ENCODE measurements at places on chromosomes 2 and 18.

- DNase-seq = no peak
Observed at GRCh38 chr2:213627835-213628460, 343.7 kb downstream of the SPAG16 start.

DNA sequence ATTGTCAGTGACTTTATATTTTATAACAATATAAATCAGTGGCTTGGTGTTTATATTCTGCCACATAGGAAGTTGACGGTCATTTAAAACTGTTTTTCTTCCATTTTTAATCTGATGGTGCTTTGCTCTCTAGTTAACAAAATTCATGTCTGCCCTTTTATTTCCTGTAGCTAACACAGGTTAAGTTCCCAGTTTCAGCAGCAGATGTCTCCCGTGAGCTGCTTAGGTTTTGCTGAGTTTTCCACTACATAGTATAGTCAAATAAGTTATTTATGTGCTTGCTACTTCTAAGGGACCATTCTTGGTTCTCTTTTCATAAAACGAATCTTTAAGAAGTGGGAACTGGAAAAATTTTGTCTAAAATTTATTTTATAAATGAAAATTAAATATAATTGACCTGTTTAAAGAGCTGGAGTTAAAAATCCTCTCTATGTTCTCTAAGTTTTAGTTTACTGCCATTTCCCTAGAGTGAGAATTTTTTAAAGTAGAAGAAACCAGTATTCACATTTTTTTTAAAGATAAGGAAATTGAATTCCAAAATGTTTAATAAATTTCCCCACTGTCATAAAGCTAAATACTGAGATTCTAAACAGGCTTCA, 20.6 kb downstream of the HTR2B start:
- DNase-seq = no peak

GRCh38 chr2:188734691-188735090, 239.5 kb upstream of the COL3A1 start:
- no peak for DNase-seq

GRCh38 chr2:172300851-172301250, 126.5 kb upstream of the ITGA6 start:
- no peak for DNase-seq

DNA sequence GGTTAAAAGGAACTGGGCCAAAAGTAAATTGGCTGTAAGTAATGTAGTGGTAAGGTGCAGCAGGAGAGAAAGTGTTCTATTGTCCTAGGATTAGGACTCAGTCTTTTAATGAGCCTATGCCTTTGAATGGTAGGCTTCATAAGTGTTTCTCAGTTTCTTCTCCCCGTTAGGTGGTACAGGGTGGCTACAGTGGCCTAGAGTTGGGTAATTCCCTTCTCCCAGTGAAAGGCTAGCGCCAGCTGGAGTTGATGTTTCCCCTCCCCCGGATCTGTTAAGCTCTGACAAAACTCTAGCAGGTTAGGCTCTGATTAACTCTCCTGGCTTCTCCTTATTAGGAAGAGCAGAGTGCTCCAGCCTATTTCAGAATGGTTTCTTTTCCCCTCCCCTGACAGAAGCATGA, 127.7 kb downstream of the DNAH6 start:
- no peak for DNase-seq

DNA sequence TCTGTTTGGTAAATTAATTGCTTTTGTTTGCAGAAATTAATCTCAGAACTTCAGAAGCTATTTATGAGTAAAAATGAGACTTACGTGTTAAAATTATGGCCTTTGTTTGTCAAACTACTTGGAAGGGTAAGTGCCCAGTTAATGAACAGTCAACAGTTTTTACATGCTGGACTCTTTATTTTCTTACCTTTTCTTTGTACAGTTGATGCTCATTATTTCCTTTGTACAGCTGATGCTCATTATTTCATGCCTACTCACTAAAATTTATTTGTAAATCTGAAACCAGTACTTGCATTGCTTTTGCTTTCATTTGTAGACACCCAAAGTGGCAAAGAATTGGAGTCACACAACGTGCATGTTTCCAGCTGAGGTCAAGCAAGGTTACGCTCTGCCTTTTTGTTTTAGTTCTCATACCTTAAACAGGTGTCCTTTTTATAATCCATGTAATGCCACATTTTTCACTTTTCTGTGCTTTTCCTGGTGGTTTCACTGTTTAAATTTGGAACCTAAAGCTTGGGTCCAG, 13.3 kb downstream of the RIF1 start:
- DNase-seq = no peak

GRCh38 chr2:214492152-214492551, 81.3 kb downstream of the VWC2L start:
- no peak for DNase-seq

GRCh38 chr2:212536817-212537725, 1.5 kb downstream of the ERBB4 start:
- no peak for DNase-seq

DNA sequence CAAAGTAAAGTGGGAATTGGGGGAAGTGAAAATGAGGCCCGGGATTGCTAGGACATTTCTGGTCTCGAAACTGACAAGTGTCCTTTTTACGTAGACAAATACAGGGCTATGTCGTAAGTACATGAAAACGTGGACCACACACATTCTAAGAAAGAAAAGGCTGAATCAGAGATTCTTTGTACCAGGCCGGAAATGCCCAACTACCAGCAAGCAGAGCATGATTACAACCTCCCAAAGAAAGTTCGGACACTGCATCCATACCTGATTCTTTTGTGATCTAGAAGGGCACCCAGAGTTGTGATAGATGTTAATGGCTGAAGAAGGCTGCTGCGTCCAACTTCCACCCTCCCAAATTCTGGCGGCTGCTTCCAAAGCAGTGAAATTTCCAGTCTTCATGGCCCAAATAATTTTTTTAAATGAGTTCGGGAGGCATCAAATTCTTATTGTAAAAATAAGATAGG, 1.7 kb downstream of the RBMS1 start:
- no peak for DNase-seq

DNA sequence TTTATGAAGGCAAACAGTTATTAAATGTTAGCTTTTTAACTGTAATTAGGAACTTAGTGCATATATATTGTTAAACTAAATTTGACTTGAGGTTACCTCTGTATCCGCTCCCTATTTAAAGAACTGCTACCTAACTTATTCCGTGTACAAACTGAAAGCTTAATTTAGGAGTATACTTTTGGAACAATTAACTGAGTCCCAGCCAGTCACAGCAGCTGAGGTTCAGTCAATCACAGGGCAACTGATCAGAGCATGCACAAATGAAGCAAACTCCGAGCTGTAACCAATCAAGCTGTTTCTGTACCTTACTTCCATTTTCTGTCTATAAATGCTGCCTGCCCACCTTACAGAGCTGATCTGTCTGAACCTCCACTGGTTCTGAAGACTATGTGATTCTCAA, 61.2 kb downstream of the RAB3GAP1 start:
- DNase-seq = no peak

DNA sequence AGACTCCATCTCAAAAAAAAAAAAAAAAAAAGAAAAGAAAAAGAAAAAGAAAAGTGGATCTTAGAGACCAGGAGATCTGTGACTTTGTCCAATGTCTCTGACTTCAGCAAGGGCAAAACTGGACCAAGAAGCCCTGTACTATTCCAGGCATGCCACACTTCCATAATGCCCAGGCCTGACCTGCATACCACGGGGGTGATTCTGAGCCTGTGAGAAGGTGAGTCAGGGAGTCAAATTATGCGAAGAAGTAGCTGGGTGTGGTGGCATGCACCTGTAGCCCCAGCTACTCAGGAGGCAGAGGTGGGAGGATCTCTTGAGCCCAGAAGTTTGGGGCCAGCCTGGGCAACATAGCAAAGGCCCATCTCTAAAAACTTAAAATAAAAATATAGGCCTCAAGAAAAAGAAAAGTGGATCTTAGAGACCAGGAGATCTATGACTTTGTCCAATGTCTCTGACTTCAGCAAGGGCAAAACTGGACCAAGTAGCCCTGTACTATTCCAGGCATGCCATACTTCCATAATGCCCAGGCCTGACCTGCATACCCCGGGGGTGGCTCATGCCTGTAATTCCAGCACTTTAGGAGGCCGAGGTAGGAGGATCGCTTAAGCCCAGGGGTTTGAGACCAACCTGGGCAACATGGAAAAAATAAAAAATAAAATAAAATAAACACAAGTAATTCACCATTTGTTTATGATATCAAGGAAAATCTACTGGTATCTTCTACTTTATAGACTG, 12.2 kb upstream of the PUM2 start:
- no peak for DNase-seq

GRCh38 chr2:160114020-160114419, 51.6 kb upstream of the PLA2R1 start:
- no peak for DNase-seq

- DNase-seq = no peak
Observed at GRCh38 chr2:47354013-47354847, 48.7 kb upstream of the MSH2 start.

DNA sequence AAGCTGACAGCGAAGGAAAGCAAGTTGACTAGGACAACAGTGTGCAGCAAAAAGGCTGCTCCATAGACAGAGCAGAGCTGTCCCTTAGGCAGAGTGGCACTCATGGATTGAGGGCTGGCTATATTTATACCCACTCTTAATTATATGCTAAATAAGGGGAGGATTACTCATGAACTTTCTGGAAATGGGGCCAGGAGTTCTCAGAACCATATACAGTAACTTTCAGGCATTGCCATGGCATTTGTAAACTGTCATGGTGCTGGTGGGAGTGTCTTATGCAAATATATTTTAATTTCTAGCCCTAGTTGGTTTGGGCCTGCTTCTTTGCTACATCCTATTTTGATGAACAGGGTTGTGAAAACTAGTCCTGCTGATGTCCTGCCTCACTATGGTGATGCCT, 279.5 kb upstream of the MGAT5 start:
- no peak for DNase-seq

DNA sequence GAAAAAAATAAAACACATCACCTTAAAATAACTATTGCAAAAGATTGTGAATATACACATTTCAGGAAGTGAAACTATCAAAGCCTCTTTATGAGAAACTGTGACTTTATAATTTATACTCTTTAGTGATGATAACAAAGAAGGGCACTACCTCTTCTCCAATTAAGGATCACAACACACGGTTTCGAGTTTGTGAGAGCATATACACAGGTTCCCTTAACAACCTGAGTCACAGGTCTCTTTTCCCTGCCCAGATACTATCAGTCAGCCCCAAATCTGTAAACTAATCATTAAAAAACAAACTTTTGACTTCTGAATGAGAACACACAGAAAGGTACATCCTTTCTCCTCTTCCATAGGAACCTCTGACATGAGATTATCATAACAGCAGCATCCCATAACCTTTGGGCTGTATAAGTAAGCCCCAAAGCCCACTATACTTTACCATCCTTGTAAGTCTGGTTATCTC, 44.9 kb downstream of the PTPN2 start:
- DNase-seq = no peak

- DNase-seq = no peak
Observed at GRCh38 chr18:63348508-63349136, 18.4 kb downstream of the KDSR start.

- no peak for DNase-seq
Observed at GRCh38 chr18:51621864-51622160, 424.3 kb upstream of the MEX3C start.

DNA sequence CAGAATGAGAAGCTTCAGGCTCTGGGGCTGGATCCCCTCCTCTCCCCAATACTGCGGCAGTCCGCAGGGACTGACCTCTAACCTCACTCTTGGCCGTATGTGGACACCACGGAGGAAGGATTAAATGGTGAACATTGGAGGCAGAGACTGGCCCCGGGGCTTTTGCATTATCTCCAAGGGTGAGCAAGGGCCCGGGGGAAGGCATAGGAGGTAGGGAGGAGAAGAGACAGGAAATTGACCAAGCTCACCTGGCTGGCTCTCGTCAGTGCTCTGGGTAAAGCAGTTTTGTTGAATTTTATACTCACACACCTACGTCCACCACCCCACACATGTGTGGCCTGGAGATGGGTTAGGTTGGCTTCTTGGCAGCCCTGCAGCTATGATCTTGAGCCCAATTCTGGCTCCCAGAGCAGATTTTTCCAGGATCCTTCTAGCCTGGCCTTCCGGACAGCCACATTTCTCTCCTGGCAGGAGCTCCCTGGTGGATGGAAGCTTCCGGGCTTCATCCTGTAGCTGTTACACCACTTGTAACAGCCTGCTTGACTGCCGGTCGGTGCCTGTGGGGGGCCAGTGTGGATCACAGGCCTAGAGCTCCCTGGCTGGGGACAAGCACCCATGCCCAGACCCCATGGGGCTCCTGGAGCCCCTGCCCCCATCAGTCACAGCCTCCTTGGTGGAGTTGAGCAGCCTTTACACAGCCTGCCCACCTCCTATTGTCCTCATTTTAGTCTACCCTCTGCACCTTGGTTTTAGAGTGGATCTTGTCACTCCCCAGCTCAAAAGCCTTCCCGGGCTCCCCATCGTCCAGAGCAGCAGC, 7.6 kb downstream of the ITM2C start:
- DNase-seq = no peak

DNA sequence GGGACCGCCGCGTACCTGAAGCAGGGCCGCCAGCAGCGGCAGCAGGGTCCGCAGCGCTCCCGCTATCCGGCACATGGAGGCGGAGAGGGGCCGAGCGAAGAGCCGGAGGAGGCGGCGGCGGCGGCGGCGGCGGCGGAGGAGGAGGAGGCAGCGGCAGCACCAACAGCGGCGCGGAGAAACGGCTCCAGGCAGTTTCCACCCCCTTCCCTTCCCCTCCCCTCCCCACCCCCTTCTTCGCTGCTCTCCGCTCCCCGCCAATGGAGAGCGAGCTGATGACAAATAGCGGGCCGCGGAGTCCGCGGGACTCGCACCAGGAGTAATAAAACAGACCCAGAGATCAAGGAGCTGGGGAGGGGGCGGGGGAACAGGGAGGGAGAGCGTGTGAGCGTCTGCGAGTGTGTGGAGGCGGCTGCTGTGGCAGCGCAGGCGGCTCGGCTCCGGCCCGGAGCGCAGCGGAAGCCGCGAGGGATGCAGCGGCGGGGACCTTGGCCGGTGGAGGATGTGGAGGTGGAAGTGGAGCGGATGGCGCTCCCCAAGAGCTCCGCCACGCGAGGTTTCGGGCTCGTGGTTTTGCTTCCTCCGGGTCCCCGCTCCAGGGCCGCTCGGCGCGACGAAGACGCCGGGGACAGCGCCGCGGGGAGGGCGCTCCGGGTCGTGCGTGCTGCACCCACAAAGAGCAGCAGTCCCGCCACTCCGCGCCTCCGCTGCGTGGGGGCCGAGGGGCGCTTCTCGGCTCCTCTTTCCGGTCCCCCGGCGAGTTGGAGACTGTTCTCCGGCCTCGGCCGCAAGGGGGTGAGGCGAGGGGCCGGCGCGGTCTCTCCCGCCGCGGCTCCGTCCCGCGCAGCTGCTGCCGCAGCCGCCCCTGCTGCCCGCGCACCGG, at the start of gene CDH2:
Gene CDH2 (minus strand): TSS at position 183 of the 880 bp plus-strand sequence. CDS start 108 bp downstream, at position 75.
- DNase-seq = no peak

- DNase-seq = no peak
Observed at GRCh38 chr2:44528595-44528994, 166.8 kb downstream of the CAMKMT start.

DNA sequence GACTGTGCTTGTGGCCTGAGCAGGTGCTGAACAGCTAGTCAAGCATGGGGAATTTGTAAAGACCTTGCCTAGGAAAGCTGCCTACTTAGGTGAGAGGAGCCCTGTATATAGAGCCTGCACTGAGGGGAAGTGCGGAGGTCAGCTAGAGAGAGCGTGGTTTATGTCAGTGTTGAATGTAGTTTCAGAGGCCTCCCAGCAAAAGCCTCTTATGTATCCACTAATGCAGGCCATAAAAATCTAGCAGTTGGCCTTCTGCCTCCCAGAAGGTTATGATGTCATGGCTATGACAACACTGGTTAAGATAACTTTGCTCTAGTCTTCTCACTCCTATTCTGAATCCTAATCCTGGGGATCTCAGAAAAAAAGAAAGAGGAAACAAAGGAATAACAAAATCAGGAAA, 88.9 kb downstream of the ASXL3 start:
- DNase-seq = no peak
